Uterus (tissue), 4 donors: ENCODE measurements at places on chromosomes 2 and 18. TPM values are rescaled to one million over a fixed set of nuclear protein-coding genes. Genes with fewer than 3 reads are reported as not detected.

The SLC4A3 gene
- total RNA-seq = 29.4 TPM

The GALNT3 gene
- not detected for total RNA-seq

The RUFY4 gene
- 0.07 TPM for total RNA-seq

The MARCHF4 gene
- total RNA-seq = not detected

The SLC5A6 gene
- 69.7 TPM for total RNA-seq

The SERPINB10 gene
- total RNA-seq = not detected

The SGPP2 gene
- total RNA-seq = not detected

The EMILIN1 gene
- total RNA-seq = 211 TPM

The SLC5A7 gene
- total RNA-seq = not detected

GRCh38 chr2:65030476-65031332 is 25.5 kb upstream of the CEP68 start:
- no peak overlapping the region for H3K4me3 ChIP-seq
- H3K27ac ChIP-seq = no peak overlapping the region
- H3K27me3 ChIP-seq = no peaks in the 10 kb centered on the region
- DNase-seq = no peak

- H3K4me3 ChIP-seq = no peak overlapping the region
- no peak for DNase-seq
- H3K27me3 ChIP-seq = no peaks in the 10 kb centered on the region
- no peaks in the 10 kb centered on the region for H3K4me1 ChIP-seq
Measured at GRCh38 chr2:33589444-33589843, 9.7 kb downstream of the FAM98A start.

DNA sequence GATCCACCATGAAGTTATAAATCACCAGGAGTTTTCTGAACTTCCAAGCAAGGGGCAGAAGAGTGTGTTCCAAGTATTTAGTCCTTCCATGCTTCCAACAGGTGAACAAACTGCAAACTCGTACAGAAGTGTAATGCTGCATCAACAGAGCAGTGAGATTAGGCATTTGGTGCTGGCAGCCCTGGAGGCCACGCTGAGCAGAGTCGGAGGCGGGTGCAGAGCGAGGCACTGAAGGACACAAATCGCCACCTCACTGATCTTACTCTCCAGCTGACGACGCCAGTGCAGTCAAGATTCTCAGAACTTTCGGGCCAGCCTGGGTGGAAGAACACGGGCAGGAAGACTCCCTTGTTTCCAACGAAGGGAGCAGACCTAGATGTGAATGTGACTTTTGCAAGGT is 39.2 kb downstream of the SERPINE2 start:
- no peak overlapping the region for H3K27ac ChIP-seq
- no peak overlapping the region for H3K4me3 ChIP-seq
- no peaks in the 10 kb centered on the region for H3K27me3 ChIP-seq
- no peaks in the 10 kb centered on the region for H3K36me3 ChIP-seq

DNA sequence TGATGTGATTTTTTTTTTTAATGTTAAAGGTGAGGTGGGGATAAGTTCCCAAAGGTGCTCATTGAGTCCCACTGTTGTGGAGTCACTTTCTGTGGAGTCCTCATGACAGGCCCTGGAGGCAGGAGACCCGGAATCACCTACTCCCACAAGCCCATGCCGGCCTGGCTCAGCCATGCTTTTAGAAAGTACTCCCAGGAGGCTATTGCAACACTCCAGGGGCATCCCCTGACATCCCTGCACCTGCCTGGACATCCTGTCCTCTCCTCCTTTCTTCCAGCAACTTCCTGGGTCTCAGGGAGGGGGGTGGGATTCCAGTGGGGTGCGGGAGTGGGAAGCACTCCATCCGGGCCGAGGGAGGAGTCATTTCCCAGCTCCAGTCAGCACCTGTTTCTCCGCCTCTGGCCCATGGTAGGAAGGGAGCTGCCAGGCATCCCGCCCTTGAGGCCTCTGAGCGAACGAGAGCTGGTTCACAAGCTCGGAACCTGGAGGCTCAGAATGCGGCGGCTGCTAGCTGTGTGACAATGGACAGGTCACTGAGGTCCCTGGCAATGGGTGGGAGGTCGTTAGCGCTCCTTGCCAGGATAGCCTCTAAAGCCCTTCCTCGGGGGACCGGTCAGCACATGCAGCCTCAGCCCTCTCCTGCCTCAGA is 163.9 kb upstream of the ID2 start:
- H3K4me1 ChIP-seq = no peaks in the 10 kb centered on the region
- H3K27ac ChIP-seq = no peak overlapping the region
- DNase-seq = no peak
- no peaks in the 10 kb centered on the region for H3K27me3 ChIP-seq
- H3K36me3 ChIP-seq = no peaks in the 10 kb centered on the region

DNA sequence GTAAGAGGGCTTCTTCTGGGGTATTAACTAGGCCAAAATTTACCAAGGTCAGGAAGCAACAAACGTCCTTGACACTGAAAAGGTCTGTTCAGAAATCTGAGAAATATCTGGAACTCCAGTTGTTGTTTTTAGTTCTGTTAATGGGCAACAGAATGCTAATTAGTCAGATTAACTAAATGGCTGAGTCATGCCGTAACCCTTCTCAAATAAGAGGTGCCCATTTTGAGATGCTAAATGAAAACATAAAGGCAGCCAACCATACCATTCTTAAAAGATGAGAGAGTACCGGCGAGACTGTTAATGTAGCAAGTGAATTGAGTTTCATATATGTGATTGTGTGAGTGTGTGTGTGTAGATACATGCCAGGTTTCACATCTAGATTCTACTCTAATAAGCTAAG is 147.9 kb upstream of the GAREM1 start:
- no peak overlapping the region for H3K4me3 ChIP-seq
- H3K27me3 ChIP-seq = no peaks in the 10 kb centered on the region

DNA sequence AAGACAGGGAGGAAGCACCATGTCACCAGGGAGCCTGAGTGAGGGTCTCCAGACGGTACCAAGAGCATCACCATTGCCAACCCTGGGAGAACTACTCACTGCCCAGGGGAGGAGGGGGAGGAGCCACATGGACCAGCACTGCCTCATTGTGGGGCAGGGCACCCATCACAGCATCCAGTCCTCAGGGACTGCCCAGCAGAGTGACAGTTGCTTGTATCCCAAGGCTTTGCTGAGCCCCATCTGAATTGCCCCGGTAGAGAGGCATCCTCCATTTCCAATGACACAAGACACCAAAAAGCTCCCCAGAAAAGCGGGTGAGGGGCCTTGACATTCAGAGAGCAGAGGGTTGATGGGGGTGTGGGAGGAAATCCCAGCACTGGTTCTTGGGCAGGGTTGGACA is 6.8 kb upstream of the CIB4 start:
- H3K4me1 ChIP-seq = no peaks in the 10 kb centered on the region
- no peak overlapping the region for H3K4me3 ChIP-seq
- no peaks in the 10 kb centered on the region for H3K27me3 ChIP-seq
- H3K36me3 ChIP-seq = no peaks in the 10 kb centered on the region
- no peak for DNase-seq
- H3K27ac ChIP-seq = no peak overlapping the region

GRCh38 chr18:79912994-79913831 is 38.2 kb downstream of the SLC66A2 start:
- H3K27ac ChIP-seq = no peak overlapping the region
- no peaks in the 10 kb centered on the region for H3K4me1 ChIP-seq
- DNase-seq = no peak
- no peaks in the 10 kb centered on the region for H3K27me3 ChIP-seq
